Hippocampal formation (tissue), 2 donors: ENCODE measurements at places on chromosomes 1 and 21.
A peak's percentile ranks its signal among the peaks of the same experiment; 100 is the strongest.

DNA sequence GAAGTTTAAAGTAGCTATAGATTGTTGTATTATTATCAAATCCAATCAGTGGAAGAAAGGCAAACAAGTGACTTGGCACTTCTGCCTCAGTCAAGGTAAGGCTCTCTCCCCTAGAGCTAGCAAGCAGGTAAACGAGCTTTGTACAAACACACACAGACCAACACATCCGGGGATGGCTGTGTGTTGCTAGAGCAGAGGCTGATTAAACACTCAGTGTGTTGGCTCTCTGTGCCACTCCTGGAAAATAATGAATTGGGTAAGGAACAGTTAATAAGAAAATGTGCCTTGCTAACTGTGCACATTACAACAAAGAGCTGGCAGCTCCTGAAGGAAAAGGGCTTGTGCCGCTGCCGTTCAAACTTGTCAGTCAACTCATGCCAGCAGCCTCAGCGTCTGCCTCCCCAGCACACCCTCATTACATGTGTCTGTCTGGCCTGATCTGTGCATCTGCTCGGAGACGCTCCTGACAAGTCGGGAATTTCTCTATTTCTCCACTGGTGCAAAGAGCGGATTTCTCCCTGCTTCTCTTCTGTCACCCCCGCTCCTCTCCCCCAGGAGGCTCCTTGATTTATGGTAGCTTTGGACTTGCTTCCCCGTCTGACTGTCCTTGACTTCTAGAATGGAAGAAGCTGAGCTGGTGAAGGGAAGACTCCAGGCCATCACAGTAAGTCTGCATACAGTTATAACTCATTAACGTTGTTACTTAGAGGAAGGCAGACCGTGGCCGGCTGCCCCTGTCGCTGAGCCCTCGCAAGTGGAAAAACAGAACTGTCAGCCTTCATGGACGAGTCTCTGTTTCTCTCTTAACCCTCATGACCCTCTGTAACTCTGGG, at the start of gene PALMD:
Gene PALMD (plus strand): TSS at position 415 of the 833 bp plus-strand sequence. CDS start 205 bp downstream, at position 620.
- DNase-seq: no peak

- no peak for DNase-seq
Measured at GRCh38 chr1:148317288-148317985, 165.4 kb upstream of the NBPF11 start.

DNA sequence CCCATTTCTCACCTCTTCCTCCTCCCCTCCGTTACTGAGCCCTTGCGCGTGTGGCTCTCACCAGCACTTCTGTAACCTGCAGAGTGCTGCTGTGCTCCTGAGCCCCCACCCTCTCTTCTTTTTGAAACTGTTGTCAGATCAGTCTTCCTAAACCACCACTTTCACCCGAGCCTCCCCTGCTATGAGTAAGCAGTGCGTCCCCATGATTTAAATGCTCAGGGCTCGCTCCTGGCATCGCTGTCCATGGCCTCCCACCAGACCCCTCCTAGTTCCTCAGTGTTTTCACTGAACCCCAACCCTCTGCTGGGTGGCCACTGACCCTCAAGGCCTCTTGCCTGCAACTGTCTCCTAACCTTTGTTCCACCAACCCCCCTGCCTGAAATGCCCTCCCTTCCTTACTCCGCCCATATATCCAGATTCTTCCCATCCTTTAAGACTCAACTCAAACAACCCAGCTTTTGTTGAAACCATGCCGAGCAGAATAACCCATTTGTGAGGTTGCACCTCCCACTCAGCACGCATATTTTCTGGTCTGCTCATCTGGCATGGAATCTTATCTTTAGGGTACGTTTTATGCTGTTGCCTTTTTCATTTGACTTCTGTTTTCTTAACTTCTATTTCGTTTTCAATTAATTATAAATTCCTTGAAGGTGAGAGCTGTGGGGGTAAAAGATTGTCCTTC, 64.5 kb upstream of the FAM3B start:
- no peak for DNase-seq

DNA sequence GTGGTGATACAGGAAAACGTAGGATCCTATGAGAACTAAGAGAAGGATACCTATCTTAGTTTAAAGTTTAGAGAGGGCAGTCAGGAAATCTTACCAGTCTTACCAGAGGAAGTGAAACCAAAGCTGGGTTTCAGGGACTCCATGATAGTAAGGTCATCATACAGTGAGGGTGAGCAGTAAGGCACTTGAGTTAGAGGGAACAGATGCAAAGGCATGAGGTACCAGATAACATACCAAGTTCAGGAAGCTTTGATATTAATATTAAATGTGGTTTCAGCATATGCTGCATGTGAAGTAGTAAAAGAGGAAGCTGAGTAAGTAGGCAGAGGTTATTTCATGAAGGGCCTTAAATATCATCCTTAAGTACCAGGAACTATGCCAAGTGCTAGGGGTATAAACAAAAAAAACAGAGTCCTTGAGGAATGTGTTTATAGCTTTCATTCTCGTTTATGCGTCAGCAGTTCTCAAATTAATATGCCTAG, 16.9 kb downstream of the ATG4C start:
- no peak for DNase-seq

DNA sequence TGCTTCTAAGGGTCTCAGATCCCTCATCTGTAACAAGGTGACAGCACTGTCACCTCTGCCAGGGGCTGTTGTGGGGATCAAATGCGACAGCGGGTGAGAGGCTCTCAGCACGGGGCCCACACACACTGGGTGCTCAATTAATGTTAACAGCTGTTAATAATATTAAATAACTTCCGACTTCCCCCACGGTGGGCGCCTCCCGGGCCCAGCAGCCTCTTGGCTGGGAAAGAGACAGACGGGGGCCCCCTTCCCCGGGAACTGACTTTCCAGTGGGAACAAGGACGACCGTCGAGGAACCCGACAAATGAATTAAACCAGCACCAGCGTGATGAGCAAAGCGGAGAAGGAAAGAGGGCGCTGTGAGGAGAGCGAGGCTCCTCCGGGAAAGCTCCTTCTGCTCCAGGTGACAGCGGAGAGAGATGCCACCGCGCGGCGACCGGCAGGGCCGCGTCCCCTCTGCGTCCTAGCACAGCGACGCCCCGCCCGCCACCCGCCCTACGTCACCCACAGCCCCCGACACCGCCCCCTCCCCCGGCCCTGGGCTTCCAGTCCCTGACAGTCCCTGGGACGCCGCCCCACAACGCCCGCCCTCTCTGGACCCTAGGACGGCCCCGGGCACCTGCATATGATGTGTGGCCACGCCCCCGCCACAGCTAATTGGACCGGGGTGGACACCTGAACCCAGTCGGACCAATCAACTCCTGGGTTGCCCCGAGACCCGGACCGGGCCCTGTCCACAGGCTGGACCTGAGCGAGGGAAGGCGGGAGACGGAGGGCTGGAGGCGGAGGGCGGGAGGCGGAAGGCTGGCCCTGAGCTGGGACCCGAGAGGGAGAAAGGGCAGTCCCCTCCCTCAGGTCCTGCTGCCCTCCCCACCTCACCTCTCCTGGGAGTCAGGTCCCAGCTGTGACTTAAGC, 38.2 kb downstream of the MATN1 start:
- no peak for DNase-seq

- DNase-seq: no peak
Measured at GRCh38 chr1:244011786-244012185, 39.3 kb upstream of the ZBTB18 start.

GRCh38 chr1:91653183-91653582, 152.5 kb downstream of the CDC7 start:
- DNase-seq: no peak

DNA sequence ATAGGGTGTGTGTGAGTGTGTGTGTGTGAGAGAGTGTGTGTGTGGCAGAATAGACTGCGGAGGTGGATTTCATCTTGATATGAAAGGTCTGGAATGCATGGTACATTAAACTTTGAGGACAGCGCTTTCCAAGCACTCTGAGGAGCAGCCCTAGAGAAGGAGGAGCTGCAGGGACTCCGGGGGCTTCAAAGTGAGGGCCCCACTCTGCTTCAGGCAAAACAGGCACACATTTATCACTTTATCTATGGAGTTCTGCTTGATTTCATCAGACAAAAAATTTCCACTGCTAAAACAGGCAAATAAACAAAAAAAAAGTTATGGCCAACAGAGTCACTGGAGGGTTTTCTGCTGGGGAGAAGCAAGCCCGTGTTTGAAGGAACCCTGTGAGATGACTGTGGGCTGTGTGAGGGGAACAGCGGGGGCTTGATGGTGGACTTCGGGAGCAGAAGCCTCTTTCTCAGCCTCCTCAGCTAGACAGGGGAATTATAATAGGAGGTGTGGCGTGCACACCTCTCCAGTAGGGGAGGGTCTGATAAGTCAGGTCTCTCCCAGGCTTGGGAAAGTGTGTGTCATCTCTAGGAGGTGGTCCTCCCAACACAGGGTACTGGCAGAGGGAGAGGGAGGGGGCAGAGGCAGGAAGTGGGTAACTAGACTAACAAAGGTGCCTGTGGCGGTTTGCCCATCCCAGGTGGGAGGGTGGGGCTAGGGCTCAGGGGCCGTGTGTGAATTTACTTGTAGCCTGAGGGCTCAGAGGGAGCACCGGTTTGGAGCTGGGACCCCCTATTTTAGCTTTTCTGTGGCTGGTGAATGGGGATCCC, 18.3 kb upstream of the HDAC1 start:
- DNase-seq: no peak

DNA sequence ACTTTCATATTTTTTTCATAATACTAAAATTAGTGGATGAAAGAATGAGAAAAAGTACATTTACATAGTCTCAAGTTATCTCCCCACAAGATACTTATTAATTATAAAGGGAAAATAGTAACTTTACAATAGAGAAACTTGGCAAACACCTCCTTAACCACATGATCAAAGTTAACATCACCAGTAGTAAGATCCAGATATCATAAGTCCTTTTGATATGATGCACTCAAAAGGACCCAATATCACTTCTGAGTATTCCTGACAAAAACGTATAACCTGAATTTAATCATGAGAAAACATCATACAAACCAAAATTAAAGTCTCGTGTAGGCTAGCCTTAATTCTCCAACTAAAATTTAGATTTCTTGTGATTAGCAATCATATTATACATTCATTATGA, 67.4 kb downstream of the LYST start:
- DNase-seq: no peak

GRCh38 chr1:162632698-162633080, 425 bp downstream of the DDR2 start:
- no peak for DNase-seq

DNA sequence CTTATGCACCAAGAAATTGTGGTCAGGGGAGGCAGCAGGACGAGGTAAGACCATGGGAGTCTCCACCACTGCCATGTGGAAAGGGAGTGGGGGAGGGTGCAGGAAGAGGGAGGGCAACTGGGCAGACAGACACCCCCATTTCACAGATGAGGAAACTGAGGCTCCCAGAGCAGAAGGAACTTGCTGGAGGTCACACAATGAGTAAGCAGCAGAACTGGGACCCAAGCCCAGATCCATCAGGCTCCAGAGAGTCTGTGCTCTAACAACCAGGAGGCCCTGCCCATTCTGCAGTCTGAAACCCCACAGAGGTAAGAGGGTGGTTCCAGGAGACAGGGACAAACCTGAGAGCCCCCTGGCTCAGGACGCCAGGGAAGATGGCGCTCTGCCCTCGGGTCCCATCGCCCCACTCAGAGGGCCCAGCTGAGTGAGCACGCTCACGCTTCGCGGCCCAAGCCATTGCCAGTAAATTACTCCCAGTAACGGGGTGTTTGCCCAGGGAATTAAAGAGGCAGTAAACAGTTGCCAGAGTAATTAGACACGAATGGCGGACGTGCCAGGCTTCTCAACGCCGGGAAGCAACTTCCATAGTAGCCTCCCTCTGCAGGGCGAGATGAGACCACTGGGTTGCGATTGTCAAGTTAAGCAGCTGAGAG, 59.2 kb downstream of the MATN1 start:
- peak; percentile 20 for DNase-seq

DNA sequence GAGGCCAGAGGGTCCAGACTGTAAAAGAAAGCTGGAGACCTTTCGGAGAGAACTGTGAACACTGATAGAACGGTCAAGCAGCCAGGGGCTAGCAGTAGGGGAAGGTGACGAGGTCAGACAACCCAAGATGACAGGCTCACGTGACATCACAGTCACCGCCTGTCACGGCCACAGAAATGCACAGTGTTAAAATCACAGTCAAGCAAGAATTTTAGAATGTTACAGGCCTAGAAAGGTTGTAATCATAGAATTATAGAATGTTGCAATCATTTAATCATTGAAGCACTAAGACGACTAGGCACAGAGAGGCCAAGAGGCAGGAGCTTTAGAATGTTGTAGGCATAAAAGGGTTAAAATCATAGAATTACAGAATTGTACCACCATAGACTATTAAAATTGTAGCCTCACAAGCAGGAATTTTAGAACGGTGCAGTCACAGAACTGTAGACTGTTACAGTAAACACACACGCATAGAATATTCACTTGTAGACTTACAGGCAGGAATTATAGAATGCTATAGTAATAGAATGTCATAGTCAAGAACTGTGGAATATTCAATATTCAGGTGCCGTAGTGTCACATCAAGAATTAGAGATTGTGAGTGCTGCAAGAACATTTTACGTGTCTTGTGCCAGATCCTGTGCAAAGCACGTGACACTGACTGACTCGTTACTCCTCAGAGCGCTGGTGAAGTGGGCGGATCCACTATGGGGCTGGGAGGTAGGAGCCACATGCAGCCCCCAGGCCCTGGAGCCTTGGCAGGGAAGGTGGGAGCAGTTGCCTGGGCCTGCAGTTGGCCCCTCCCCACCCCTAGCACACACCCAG, 118.1 kb downstream of the EPHB2 start:
- DNase-seq: no peak

DNA sequence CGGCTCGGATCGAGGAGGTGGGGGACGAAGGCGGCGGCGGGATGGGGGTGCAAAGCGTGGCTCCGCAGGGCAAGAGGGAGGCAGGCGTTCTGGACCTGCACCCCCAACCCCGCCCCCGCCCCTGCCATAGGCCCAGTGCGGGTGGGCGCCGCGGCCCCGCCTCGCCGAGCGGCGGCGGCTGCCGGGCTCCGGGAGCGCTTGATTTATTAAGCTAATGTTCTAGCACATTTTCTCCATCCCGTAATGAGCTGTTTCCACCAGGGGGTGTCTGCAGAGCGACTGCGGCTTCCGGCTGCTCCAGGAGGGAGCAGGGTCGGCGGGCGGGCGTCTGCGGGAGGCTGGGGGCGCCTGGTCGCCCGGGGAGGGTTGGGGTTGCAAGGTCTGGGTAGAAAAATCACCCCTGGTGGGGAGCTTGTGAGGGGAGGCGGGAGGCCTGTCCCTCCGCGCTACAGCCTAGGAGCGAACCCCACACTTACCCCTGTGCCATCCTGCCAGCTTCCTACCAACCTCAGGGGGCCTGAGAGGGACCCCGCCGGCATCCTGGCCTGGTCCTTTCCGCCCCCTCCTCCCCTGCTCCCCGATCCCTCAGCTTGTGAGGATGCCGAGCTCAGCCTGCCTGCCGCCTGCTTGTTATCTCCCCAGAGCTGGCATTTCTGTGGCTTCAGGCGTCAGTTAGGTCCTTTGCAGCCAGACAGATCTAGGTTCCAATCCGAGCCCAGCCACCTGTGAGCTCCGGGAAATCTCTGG, 48.5 kb upstream of the ACOT11 start:
- no peak for DNase-seq

- no peak for DNase-seq
Measured at GRCh38 chr1:84571150-84571535, 3.1 kb downstream of the CTBS start.
